ENCODE measurements at places on chromosomes 1 and 21.

DNA sequence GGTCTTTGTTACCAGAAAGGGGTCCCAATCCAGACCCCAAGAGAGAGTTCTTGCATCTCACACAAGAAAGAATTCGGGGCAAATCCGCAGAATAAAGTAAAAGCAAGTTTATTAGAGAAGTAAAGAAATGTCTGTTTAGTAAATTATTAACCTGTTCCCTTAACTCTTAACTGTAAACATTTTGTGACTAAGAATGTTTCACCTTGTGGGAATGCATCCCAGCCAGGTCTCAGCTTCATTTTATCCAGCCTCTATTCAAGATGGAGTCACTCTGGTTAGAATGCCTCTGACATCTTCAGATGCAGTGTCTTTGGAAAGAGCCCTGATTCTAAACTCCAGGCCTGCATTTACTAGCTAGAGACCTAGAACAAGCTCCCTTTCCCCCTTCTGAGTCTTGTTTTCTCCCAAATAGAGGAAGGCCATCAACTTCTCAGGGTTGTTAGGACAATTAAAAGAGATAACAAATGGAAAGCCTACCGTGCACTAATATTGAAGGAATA, 4.5 kb upstream of the FABP3 start:
- DNase-seq: no peak

GRCh38 chr1:3908886-3909517, 8.9 kb upstream of the C1orf174 start:
- no peak for DNase-seq

DNA sequence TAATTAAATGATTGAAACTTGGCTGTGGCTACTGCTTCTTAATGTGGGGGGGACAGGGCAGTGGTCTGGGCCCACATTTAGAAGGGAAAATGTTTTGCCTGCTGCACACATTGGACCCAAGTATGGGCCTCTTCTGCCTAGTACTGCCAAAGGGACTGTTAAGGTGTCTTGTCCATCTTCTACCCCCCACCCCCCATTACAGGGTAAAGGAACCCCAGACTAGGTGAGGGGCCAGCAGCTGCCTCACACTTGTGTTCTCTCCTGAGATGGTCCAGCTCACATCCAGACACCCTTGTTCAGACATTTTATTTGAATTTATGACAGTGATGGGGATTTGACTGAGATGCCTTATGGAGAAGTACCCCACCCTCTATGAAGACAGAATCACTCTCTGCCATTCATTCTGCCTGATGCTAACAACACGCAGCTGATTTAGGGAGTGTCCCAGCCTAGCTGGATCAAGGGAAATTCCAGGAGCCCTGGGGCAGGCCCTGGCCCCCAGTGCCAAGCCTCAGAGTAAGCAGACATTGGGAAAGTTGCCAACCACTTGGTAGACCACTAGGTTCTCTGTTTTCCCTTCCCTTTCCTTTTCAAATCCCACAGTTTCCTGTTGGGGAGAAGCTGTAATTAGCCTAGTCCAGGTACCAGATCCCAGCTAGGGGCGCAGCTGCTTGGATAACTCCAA, 42.1 kb downstream of the YARS1 start:
- no peak for DNase-seq

GRCh38 chr1:7827126-7827955, 25.5 kb downstream of the UTS2 start:
- no peak for DNase-seq

GRCh38 chr1:58809325-58810010, 25.6 kb upstream of the JUN start:
- DNase-seq: no peak

GRCh38 chr1:90612033-90612432, 105.1 kb downstream of the BARHL2 start:
- DNase-seq: no peak

DNA sequence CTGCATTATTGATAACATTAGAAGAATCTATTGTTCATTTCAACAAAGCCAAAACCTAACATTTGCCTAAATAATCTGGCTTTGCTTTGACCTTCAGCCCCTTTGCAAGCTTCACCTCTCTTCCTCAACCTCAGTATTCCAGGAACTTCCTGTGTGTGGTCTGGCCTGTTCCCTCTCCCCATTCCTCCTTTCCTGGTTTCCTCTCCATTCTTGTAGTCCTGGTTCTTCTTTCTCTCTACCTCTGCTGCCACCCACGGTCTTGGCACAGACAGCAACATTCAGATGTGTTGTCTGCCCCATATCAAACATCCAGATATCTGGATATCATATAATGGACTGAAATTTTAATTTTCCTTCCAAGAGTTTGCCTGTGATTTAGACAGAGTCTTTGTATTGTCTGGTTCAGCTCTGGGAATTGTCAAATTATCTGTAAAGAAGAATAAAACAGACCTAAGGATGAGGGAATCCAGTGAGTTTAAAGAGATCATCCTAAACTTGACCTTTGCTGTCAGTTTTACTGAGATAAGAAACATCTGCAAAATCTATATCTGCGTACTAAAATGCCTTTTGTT, 148.1 kb upstream of the KCTD3 start:
- DNase-seq: no peak

GRCh38 chr1:221397606-221398005, 344.3 kb downstream of the DUSP10 start:
- no peak for DNase-seq

- no peak for DNase-seq
Observed at GRCh38 chr1:151058692-151059091, 730 bp downstream of the CDC42SE1 start.

- DNase-seq: no peak
Observed at GRCh38 chr1:31249854-31250253, 10.2 kb upstream of the NKAIN1 start.

DNA sequence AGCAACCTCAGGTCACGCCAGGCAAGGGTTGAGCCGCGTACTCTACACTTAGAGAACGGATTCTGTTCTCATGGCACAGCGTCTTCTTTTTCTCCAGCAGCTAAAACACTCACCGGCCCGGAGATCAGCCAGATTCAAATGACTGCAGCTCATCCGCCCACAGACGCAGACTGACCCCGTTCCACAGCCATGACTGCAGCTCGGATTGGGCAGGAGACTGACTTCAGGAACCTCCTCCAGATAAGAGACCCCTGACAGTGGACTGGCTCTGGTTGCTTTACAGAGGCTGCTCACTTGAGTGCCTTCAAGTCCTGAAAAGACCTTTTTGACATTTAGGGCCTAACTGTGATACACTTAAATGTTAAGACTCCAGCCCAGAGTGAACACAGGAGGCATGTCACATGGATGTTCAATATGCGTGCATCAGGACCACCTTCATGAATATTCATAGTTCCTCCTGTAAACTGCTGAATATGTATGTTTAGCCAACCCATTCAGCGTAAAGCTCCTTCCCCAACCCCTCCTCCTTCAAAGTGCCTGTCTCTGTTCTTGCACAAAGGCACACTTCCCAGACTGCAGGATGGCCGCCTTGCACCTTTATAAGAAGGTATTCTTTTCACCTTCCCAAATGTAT, 42.6 kb downstream of the BACE2 start:
- DNase-seq: no peak

DNA sequence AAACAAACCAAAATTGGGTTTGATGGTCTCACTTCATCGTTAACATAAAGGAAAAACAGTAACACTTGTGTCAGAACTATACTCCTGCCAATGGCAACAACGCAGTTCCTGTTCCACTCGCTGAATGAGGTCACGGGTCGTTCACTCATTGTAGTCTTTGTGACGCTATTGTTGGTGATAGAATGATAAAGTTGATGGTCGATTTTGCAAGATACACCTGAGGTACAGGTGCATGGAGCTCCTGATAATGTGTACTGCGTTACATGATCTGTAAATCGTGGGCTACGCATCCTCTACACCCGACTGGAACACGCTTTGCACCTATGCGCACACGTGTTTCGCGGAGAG, 391 bp upstream of the CENPS start:
- DNase-seq: no peak

GRCh38 chr1:198535631-198536030, 4.8 kb downstream of the ATP6V1G3 start:
- DNase-seq: no peak

- no peak for DNase-seq
Observed at GRCh38 chr1:173099166-173099565, 48.4 kb upstream of the TNFSF18 start.

DNA sequence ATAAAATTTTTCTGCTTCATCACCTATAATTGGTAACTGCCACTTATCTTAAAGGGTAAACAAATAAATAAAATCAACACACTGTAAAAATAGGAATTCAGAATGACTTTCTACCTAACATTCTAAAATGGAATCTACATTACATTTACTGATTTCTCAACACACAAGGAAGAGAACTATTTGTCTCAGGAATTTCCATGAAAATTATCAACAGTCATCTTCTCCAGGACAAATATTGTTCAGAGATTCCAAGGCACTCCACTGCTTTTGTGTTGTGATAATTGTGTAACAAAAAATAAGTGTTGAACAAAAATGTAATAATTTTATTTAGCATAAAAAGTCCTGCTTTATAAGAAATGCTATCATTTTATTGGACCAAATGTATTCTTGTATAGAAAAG, 7.3 kb downstream of the ODF2L start:
- DNase-seq: no peak

DNA sequence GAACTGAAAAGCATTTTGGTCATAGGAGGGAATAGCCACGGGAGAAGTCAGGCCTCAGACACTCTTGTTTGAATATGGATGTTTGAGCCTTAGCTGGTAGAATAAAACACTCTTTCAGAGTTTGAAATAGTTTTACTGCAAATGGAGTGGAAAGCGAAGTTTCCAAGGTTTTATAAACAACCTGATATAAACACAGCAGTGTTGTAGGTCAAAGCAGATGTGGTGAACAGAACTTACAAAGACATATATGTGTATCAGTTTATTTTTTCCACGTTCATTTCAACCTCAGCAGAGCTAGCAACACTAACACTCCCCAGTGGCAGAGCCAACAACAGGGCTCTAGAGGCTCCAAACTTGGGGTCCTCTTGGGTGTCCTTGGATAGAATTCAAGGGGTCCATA, 89.9 kb downstream of the WLS start:
- DNase-seq: no peak

DNA sequence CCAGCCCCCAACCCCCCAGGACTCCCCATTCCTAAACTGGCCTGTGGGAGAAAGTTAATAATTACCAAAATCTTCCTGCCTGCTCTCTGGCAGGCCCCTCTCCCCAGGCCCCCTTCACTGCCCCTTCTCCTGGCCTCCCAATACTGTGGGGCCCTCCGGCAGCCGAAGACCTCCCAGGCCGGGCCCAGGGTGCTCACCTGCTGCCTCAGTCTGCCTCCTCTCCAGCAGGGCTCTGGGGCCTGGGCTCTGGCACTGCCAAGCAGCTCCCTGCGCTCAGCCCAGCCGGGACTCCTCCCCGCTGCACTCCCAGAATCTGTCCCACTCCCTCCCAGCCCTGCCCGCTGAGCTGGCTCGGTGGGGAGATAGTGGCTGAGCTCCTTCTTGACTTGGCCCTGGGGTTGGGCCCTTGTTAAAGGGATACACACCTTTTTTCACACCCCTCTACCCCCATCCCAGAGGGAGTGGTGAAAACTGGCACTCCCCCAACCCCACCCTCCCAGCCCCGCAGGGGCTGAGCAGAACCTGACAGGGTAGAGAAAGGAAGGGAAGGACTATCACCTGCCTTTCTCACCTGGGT, at the start of gene S100A16:
S100A16 (minus strand) TSS at position 383 of the 577 bp plus-strand sequence. CDS start 4,986 bp downstream, outside the sequence.
- DNase-seq: no peak

DNA sequence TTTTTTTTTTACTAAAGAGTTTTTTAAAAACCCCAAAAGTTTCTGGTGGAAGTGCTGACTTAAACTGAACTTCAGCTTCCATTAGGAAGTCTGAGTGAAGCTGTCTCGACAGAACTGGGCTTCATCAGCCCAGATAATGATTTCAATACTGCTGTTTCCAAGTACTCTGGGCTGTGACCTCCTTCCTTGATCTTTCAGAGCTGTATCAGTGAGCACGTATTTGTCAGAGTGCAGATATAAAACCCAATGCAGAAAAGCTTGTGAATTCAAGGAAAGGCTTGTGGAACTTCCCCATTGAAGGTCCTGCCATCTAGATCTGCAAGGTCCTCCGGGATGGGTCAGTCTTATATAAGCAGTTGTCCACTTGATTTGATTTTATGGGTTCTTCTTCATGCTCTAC, 50.1 kb upstream of the RGS21 start:
- DNase-seq: no peak

- DNase-seq: no peak
Observed at GRCh38 chr1:32151319-32151787, 28.1 kb upstream of the TXLNA start.

GRCh38 chr1:223748405-223748772, 36.0 kb downstream of the CAPN2 start:
- DNase-seq: no peak

Data from anterior cingulate cortex (tissue), 58 donors.